ENCODE measurements at places on chromosomes 1 and 21.
A peak's percentile ranks its signal among the peaks of the same experiment; 100 is the strongest.

- no peak for DNase-seq
Observed at GRCh38 chr1:53688381-53689102, 50.4 kb downstream of the GLIS1 start.

GRCh38 chr1:165240492-165240891 lies 116.0 kb downstream of the LMX1A start:
- DNase-seq = no peak

- peak; percentile 77 for DNase-seq
Observed at GRCh38 chr1:183227422-183228346, 41.6 kb downstream of the LAMC2 start.

DNA sequence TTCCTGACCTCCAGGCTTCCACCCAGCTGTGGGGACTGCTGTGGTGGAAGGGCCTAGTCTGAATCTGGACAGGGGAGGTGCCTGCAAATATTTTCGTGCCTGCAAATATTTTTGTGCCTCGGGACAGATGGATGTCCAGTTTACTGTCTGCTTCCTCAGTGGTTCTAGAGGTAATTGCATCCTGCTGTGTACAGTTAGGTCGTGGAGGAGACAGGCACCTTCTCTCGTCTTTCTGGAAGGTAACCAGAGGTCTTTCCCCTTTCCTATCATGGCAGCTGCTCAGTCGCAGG lies 53.8 kb upstream of the TINAGL1 start:
- DNase-seq = no peak

GRCh38 chr1:104636581-104636980 lies 886.9 kb downstream of the AMY1C start:
- DNase-seq = no peak

GRCh38 chr1:241717975-241718374 lies 65.9 kb downstream of the WDR64 start:
- no peak for DNase-seq

GRCh38 chr1:110859062-110859461 lies 13.9 kb upstream of the CD53 start:
- DNase-seq = no peak

- DNase-seq = no peak
Observed at GRCh38 chr1:24406788-24407187, 6.8 kb downstream of the STPG1 start.

DNA sequence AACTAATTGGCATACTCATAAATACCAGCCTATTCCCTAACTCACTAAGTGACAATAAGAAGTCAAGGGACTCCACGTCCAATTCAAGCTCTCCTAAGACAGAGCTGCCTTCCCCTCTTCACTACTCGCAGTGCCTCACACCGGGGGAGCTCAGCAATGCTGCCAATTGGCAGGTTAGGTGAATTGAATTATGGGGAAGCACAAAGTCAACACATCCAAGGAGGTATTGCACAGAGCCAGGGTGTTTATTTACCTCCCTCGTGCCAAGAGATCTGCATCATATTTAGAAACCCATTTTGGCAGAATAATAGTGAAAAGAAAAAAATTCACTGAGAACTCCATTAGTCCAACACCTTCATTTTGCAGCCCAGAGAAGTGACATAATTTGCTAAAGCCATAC lies 20.4 kb upstream of the TNR start:
- DNase-seq = no peak

- no peak for DNase-seq
Observed at GRCh38 chr1:168977618-168978017, 128.9 kb upstream of the ATP1B1 start.

- no peak for DNase-seq
Observed at GRCh38 chr1:62962014-62962812, 178.3 kb downstream of the ATG4C start.

DNA sequence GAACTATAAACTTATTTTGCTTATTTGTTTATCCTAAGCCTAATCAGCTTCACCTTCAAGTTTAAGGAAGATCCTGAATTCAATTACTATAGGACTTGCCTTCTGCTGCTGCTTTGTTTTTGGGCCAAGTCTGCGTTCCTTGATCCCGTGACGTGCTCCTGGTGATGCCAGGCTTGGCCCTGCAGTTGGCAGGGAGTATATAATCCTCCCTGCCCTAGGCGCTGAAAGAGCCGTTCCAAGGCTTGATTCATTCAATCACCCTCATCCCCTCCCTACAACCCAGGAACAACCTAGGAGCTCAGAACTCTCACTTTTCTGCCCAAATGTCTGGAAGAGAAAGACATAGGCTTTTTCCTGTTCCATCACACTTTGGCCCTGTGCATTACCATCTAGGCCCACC lies 12.4 kb upstream of the LRRN2 start:
- DNase-seq = no peak

DNA sequence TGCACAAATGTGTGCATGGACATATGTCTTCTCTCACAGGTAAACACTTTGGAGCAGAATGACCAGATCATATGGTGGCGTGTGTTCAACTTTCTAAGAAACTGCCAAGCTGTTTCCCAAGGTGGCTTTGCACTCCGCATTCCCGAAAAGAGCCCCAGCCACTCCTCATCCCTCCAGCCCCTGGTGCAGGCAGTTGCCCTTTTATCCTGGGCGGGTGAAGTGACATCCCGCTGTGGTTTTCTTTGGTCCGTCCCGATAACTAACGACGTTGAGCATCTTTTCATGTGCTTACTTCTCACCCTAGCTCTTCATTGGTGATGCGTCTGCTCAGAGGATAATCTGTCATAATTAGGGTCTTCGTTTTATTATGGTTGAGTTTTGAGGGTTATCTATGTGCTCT lies 612.5 kb downstream of the MATN1 start:
- DNase-seq = no peak

- DNase-seq = no peak
Observed at GRCh38 chr21:36966821-36967768, 626 bp upstream of the HLCS start.

- DNase-seq = no peak
Observed at GRCh38 chr1:222048094-222048595, 306.3 kb upstream of the DUSP10 start.

- no peak for DNase-seq
Observed at GRCh38 chr1:198650506-198650905, 11.7 kb downstream of the PTPRC start.

DNA sequence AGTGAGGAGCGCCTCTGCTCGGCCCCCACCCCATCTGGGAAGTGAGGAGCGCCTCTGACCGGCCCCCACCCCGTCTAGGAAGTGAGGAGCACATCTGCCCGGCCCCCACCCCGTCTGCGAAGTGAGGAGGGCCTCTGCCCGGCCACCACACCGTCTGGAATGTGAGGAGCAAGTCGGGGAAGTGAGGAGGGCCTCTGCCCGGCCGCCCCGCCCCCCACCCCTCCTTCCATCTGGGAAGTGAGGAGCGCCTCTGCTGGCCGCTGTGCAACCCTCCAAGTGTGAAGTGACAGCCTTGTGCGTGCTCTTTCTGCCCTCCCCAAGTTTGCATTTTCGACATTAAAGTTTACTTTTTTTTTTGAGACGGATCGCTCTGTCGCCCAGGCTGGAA lies 5.1 kb upstream of the ZZZ3 start:
- DNase-seq = no peak

DNA sequence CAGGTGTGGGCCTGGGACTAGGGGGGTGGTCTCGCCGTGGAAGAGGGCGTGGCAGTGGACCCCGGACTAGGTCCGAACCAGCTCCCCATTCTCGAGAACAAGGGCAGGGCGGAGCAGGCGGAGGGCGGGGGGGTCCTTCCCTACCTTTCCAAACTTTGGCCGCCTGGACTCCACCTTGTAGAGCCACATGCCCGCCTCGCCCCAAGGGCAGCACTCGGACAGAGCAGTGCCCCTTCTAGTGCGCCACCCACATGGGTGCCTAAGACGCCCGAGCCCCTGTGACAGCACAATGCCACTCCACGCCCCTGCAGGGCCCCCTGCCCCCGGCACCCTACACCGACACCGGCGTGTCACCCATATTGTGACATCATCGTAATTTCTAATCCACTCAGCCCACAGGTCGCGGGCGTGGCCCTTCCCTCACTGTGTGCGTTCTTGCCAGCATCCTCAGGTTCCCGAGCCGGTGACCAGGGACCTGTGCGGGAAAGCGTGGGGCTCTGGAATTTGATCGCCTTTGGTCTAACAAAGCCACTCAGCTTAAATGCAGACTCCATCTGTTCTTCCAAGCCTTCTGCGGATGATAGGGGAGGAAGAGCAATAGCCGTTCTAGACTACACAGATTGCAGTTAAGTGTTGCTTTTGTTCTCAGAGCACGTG lies 553 bp upstream of the STMN1 start:
- DNase-seq = peak; percentile 15

- no peak for DNase-seq
Observed at GRCh38 chr1:172446547-172446946, 2.7 kb upstream of the PIGC start.

DNA sequence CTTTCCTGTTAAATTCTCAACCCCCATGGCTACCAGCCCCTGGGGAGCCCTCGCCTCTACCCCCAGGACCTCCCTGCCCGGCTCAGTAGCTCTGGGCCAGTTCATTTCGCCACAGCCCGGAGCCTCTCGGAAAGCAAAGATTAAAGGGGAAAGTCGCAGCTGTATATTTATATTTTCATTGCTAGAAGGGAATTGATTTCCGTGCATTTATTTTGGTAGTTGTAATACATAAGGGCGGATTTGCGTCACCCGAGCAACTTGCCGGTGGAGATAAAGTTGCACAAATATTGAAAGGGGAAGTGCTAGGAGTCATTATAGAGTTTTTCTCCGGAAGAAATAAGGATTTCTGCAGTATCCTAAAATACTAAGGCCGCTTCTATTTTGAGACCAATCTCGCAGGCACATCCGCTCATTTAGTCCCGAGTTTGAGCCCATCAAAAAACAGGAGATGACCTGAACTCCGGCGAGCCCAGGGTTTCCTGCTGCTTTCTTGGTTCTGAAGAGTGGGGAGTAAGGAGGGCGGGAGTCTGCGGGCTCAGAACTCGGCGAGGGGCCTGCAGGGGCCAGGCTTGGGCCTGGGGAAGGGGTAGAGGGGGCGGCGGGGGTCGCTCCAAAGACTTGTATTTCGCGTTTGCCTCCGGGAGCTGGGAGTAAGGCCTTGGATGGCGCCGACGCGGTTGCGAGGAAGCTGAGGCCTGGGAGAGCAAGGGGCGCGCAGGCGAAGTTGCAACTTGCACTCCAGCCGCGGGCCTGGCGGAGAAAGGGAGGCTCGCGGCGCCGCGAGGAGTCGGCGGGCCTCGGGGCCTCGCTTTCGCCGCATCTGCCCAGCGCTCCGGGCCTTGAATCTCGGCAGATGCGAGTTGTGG lies 2.5 kb upstream of the HLX start:
- no peak for DNase-seq

GRCh38 chr1:24257373-24257772 lies 61.8 kb upstream of the GRHL3 start:
- no peak for DNase-seq

- no peak for DNase-seq
Observed at GRCh38 chr1:12438349-12438924, 179.6 kb downstream of the DHRS3 start.

- no peak for DNase-seq
Observed at GRCh38 chr1:218852527-218852926, 321.2 kb upstream of the LYPLAL1 start.

GRCh38 chr1:240004086-240004749 lies 87.5 kb upstream of the FMN2 start:
- peak; percentile 35 for DNase-seq

GRCh38 chr1:169368406-169368769 lies 393 bp downstream of the BLZF1 start:
- no peak for DNase-seq

GRCh38 chr1:90435351-90435750 lies 281.8 kb downstream of the BARHL2 start:
- no peak for DNase-seq

- DNase-seq = no peak
Observed at GRCh38 chr1:174743654-174744561, 255.8 kb upstream of the CACYBP start.

GRCh38 chr1:26032656-26033357 lies 11.2 kb downstream of the EXTL1 start:
- DNase-seq = no peak

Measured in BE2C (cell line).